ENCODE measurements at places on chromosomes 2 and 18.

DNA sequence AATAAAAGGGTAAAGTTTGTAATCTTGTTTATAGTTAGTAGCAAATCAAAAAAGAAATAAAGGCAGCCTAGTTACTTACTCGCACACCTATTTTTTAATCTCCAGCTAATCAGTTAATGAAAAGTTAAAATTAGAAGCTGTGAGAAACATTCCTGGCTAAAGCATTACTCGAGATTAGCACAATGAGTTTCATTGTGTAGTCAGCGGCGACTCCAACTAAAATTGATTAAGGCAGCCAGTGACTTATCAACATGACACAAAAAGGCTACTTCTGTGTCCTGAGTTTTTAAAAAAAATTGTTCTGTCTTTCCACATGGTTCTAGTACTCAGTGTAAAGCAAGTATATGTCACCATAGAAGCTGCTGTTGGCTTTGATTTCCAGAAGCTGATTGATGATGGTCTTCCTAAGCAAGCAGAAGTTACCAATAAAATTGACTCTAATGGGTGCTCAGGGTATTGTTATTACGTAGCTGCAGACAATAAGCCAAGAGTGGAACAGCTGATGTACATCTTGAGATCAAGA lies 159.2 kb downstream of the CPS1 start:
- no peak for DNase-seq

DNA sequence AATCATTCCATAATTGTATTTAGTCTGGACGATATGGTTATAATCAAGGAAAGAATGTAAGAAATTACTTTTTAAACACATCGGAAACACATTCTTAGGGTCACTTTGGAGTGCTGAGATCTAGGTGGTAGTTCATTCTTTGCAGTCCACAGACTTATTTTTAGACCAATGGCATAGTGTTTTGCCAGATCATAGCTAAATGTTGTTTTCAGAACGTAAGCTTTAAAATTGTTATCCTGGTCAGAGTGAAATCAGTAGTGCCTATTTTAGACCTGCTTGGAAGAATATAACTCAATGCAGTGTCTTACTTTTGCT lies 4.3 kb downstream of the MYL12A start:
- DNase-seq = no peak

DNA sequence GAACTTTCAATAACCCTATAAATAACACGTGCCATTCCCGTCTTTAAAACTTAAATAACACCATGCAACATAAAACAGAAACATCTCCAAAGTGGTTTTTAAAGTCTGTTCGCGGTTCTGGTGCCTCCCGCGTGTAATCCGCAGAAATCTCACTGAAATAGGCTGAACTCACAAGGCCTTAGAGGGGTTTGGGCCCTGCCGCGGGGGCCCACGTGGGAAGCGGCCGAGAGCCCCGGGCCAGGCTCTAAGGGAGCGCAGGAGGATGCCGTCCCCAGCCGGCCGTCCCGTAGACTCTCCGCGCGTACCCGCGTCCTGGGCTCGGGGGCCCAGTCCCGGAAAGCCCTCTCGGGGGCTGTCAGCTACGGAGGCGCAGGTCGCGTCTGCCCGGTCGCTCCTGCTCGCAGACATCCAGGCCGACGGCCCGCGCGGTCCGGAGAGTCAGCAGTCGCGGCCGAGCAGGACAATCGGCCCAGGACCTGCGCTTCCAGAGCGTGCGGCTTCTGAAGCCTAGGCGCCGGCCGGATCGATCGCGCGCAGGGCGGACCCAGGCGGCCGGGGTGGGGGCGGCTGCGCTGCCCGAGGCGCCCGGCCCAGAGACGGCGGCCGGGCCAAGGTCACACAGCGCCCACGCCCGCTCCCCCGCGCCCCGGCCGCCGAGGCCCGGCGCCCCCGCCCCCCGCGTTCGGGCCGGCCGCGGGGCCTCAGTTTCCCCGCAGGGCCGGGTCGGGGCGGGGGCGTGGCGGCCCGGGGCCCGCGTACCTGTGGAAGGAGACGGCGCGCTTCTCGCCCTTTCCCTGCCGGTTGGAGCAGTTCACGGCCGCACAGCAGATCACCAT lies 558 bp downstream of the THAP4 start:
- DNase-seq = peak; percentile 64

GRCh38 chr18:79947881-79948610 lies 3.4 kb downstream of the SLC66A2 start:
- DNase-seq = no peak

DNA sequence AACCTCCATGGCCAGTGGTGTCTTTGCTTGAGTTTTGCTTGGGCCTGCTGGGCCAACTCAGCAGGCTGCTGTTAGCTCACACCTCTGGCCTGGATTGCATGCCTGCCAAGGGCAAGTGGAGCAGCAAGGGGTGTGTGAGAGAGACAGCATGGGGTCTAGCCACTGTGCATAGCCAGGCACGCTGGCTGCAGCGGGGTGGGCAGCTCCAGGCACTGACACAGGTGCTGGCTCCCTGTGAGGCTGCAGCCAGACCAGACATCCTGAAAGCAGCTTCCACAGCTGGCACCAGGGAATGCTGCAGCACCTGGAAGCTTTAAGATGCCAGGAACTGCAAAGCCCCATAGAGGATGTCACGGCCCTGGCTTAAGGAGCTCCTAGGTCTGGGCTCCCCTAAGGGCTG lies 376.4 kb upstream of the VWC2L start:
- no peak for DNase-seq

DNA sequence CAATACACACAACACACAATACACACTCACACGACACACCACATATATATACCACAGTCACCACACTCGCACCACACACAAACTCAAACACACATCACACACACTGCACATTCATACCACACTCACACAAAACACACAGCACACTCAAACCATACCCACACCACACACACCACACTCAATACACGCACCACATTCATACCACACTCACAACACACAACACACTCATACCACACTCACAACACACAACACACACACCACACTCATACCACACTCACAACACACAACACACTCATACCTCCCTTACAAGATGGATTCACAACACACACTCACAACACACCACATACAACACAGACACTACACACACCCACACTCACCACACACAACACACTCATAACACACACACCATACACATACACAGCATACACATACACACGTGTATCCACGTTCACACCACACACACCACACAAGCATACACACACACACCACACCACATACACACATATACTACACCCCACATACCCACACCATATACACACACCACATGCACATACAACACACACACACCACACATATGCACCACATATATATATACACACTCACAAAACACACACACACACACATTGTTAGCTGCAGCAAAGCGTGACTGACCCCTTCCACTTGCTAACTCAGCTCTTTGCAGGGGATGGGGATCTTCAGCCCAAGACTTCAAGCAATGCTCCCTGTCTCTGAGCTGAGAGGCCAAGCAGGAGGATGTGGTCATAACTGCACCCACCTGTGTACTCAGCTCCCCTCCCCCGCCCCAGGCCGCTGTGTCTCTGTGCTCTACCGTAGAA lies 59.0 kb downstream of the SDC1 start:
- DNase-seq = no peak

GRCh38 chr2:41907771-41908207 lies 140.0 kb upstream of the PKDCC start:
- DNase-seq = peak; percentile 68

- DNase-seq = no peak
Measured at GRCh38 chr2:173749315-173749714, 215.9 kb downstream of the SP3 start.

DNA sequence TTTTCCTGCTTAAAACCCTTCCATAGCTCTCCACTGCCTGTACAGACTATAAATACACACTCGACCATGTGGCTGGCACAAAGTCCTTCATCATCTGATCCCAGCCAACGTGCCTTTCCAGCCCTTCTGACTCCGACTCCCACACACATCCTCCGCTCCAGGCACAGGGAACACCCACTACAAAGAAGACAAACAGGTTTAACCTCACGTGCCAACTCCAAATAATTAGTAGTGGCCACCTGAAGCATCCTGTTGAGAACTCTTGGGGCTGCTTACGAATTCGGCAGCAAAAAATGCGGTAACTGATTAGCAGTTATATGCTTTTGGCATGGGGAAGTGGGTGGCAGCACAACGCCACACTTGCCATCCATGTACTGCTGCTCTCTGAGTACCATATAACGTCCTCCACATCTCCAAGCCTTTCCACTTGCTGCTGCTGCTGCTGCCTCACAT lies 12.1 kb downstream of the SPIRE1 start:
- no peak for DNase-seq

DNA sequence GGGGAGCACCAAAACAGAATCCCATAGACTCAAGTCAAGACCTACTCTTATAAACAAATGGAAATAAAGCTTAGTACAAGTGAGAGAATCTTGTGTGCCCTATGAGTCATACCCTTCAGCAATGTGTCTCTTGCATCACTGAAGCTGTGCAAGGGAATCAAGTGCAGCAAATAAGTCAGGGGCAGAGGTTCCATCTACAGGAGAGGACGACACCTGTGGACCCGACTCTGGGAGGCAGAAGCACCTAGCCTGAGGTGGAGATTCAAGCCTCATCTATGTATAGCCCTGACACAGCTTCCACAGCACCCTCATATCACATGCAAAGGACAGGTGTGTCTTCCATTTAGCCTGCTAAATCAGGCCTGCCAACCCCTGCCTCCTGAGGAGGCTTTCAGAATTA lies 298.2 kb downstream of the CNTNAP5 start:
- peak; percentile 50 for DNase-seq

- no peak for DNase-seq
Measured at GRCh38 chr18:68164909-68165308, 550.0 kb downstream of the TMX3 start.

- no peak for DNase-seq
Measured at GRCh38 chr2:235727891-235728799, 234.3 kb downstream of the AGAP1 start.

DNA sequence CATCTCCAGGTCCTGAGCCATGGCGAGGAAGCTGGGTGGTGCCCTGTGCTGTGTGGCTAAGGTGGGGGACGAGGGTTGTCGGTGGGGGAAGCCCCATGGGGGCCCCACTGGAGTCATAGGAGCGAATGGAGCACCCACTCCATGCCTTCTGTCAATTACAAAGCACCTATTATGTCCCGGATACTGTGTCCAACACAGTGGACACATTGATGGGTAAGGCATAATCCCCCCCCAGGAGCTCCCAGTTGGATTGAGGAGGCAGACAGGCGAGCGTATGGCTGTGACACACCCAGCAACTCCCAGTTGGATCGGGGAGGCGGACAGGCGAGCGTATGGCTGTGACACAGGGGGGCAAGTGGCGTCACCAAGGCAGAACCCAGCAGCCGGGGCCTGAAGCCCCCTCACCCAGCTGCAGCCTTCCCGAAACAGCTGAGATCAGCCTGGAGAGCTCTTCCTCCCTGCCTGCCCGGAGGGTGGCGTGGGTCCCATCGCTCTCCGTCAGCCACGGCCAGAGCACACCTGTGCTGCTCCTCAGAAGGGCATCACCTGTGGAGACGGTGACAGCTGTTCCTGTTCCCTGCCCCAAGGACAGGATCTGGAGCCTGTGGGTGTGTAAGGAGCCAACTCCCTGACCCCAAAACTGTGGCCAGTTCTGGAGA lies 69.6 kb downstream of the HPCAL1 start:
- DNase-seq = no peak

DNA sequence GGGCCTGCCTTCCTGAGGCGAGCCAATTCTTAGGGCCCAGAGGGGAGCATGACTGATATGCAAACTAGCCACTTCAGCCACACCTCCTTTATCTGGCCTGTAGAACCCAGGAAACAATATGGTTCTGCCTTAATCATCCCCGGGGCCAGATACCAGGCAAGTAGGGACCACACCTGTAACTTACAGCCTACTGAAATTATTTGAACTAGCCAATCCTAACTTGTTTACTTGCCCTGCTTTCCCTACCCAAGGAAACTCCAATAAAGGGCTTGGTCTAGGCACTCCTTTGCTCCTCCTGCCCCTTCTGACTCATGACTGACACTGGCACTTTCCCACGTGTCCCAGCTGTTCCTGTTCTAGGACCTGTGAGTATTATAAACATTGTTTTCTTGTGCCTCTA lies 57.6 kb downstream of the MYOM1 start:
- DNase-seq = peak; percentile 61

- DNase-seq = no peak
Measured at GRCh38 chr2:133581010-133581760, 12.9 kb upstream of the NCKAP5 start.

DNA sequence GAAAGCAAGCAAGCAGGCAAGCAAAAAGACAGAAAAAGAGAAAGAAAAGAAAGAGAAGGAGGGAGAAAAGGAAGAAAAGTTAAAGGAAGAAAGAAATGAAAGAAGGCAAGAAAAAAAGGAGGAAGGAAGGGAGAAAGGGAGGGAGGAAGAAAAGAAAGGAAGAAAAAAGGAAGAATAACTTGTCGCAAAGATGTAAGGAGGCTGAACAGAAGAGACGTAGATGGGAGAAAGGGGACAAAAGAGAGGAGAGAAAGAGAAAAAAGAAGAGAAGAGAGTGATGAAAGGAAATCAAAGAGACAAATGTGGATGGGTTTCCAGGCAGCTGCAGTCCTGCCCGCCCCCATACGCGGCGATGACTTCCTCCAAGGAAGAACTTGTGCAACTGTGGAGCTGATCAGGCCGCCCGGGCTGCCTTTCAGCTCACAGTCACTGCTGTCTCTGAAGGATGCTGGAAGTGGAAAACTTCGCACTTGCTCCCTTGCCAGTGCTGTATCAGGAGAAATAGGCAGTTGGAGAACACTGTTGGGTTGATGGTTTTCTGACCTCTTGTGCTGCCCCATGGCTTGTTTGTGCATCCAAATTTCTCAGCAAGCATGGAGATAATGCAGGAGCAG lies 52.9 kb downstream of the TRIB2 start:
- no peak for DNase-seq

GRCh38 chr2:173734797-173735196 lies 230.4 kb downstream of the SP3 start:
- DNase-seq = peak; percentile 74

- DNase-seq = no peak
Measured at GRCh38 chr18:10365901-10366300, 88.5 kb upstream of the APCDD1 start.

- no peak for DNase-seq
Measured at GRCh38 chr2:105504459-105504858, 105.6 kb upstream of the FHL2 start.

DNA sequence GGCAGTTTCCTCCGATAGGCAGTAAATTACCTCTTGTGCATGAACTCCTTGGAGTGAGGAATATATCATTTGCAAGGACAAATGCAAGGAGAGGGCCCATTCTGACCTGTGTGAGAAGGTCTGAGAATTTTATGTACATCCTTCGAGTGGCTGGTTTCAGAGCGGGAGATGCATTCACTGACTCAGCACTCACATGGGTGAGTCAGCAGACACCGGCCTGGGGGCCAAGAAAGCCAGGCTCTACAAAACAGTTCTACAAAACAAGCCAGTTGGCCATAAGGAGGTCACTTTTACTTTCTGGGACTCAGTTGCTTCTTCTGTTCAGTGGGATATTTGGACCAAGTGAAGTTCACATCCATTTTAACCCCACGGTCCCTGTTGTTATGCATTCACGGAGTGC lies 35.3 kb downstream of the CYP26B1 start:
- no peak for DNase-seq

DNA sequence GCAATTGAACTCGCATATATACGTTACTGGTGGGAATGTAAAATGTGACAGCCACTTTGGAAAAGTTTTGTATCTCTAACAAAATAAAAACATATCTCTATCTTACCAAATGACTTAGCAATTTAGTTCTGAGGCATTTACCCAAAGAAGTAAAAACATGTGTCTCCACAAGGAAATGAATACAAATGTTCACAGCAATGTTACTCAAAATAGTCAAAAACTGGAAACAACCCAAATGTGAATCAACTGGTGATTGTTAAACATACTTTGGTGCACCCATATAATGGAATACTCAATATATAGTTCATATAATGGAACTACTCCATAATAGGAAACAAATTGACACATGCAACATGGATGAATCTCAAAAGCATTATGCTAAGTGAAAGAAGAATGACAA lies 70.4 kb upstream of the DNER start:
- DNase-seq = no peak
